ENCODE measurements at places on chromosomes 12 and 14.
A peak's percentile ranks its signal among the peaks of the same experiment; 100 is the strongest.

GRCh38 chr14:101128478-101129321 is 225.2 kb upstream of the RTL1 start:
- no peak for DNase-seq

DNA sequence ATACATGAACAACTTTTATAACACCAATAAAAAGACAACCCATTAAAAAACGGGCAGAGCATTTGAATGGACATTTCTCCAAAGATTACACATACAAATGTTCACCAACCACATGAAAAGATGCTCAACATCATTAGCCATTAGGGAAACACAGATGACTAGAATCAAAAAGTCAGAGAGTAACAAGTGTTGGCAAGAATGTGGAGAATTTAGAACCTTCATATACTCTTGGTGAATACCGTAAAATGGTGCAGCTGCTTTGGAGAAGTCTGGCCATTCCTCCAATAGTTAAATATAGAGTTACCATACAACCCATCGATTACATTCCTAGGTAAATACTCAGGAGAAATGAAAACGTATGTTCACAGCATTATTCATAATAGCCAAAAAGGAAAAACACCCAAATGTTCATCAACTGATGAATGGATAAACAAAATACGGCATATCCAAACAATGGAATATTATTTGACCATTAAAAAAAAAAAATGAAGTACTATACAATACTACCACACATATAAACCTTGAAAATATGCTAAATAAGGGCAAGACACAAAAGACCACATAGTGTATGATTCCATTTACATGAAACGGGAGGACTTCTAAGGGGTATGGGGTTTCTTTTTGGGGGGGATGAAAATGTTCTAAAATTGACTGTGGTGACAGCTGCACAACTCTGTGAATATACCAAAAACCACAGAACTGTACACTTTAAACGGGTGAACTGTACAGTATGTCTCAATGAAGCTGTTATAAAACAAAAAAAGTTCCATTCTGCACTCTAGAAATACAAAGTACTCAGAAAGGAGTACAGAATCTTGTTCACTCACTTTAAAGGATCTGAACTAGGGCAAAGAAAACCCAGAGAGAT is 3.2 kb downstream of the CORO1C start:
- DNase-seq: no peak

DNA sequence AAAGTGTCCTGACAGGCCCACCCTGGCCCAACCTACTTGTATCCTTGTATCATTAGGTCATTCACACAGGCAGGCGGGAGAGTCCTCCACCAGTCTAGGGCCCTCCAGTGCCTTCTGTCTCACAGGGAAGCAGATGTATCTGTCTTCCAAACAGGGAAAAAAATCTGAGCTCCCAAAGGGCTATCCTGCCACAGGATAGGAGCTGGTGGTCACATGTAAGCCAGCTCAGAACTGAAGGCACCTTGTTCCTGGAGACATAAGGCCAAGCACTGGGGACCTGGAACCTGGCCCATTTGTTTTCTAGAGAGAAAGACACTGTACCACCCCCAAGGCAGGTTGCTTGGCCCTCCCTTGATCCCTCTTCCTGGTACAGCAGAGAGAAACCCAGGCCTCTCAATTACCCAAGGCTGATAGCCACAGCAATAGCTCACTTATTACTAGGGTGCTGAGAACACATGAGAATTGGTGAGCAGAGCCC is 19.4 kb upstream of the PLEKHH1 start:
- DNase-seq: no peak

- no peak for DNase-seq
These were observed 288.0 kb downstream of the ERC1 start for GRCh38 chr12:1279050-1279449.

- DNase-seq: no peak
These were observed 65.0 kb upstream of the SINHCAF start for GRCh38 chr12:31390991-31391390.

GRCh38 chr14:101991352-101991751 is 27.0 kb downstream of the DYNC1H1 start:
- DNase-seq: no peak

DNA sequence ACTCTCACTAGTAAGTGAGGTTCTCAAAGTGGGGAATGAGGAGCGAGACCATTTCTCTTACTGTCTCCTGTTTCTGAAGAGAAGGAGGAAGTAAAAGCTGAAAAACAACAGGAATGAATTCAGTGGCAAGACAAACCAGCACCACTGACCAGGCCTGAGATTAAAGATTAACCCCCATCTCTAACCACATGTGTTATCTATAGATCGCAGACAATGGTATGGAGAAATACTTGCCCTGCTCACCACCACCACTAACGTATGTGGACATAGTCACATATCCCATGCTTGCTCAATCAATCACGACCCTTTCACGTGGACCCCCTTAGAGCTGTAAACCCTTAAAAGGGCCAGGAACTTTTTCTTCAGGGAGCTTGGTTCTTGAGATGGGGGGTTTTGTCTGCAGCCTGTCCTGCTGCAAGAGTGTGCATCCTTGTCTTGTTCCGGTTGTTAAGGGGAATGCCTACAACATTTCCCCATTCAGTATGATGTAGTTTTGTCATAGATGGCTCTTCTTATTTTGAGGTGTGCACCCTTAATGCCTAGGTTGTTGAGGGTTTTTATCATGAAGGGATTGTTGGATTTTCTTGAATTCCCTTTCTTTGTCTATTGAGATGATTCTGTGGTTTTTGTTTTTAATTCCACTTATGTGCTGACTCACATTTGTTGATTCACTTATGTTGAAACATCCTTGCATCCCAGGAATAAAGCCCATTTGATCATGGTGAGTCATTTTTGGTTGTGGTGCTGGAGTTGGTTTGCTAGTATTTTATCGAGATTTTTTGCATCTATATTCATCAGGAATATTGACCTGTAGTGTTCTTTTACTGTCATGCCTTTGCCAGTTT is 698.8 kb upstream of the LMO3 start:
- no peak for DNase-seq

- no peak for DNase-seq
These were observed 74.2 kb upstream of the PYGL start for GRCh38 chr14:51018521-51018920.

DNA sequence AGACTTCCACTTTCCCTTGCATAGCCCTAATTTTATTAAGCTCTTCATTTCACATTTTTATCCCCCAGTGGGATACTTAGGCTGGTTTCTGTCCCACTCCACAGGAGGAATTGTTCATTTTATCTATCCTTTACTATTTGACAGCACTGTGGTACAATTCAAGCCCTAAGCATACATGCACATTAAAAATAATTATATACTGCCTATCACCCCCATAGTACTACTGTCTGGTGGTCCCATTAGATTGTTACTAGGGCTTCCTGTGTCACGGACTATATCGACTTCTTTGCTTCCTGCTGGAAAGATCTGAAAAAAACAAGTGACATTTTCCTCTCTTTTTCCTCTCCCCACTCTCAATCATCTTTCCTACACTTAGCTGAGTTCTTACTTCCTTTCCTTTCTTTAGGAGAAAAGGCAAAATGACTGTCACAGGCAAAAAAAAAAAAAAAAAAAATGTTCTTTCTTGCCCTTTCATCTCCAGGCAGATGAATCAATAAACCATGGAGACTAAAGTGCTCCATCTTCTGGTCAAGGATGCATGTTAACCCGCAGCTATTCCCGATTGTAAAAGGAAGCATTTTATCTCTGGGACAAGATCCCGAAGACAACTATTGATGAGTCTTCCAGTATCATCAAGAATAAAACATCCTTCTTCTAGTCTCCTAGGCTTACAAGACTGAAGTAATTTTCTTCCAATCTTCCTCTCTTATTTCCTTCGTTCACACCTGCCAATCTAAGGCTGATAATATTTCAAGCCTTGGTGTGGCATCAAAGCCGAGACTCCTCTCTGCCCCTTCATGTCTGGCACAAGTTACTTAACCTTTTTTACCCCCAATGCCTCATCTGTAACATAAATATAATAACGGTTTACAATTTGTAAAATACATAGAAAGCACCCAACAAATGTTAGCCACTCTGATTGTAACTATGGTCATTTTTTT is 94.4 kb upstream of the PLEKHG7 start:
- DNase-seq: no peak

DNA sequence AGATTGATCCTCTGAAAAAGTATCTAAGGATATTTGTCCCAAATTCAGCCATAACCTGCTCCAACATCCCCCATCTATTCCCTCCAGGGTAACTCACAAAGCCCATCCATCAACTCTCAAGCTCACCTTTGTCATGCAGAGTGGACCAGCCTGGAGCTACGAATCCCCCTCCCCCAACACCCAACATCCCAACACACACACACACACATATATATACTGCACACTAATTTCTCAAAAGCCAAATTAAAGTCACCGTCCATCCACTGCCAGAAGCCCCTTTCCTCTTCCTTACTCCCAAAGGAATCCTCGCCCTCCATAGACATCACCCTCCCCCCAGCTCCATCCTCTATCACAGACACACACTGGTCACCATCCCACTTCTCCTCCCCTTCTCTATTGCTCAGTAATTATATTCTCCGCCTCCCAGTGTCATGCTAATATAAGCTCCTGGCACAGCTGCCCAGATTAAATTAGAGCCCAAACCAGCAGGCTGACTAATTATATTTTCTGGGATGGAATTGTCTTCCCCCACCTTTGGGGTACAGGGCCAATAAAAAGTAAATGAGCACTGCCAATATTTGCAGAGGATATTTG is 13.5 kb upstream of the TESPA1 start:
- no peak for DNase-seq

DNA sequence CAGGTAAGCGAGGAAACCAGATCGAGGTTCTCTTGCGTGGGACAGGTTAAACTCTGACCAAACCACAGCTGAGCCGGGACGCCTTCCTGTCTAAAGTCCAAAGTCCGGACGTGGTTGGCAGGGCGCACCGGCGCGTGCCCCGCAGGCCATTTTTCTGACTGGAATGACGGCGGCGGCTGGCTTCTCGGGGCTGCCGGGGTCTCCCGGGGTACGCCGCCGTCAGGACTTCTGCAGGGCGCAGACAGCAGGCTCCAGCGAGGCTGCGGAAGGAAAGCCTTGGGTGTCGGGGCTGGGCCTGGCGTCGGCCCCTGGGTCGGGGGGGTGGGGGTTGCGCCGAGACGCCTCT is 32.8 kb downstream of the MIA2 start:
- no peak for DNase-seq

DNA sequence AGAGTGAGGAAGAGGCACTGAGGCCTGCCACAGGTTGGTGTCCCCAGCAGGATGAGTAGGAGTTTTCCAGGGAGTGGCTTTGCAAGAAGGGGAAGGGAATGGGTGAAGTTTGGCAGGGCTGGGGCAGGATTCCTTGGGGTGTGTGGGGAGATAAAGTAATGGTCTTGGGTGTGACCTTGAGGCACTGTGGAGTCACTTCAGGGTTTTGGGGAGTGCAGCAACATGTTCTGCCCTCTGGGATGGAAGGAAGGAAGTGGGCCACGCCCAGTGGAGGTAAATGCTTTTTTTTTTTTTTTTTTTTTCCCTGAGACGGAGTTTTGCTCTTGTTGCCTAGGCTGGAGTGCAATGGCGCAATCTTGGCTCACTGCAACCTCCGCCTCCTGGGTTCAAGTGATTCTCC is 108.9 kb downstream of the ADCK1 start:
- DNase-seq: no peak

- DNase-seq: peak; percentile 43
These were observed 792 bp upstream of the SLC38A1 start for GRCh38 chr12:46269429-46270241.

DNA sequence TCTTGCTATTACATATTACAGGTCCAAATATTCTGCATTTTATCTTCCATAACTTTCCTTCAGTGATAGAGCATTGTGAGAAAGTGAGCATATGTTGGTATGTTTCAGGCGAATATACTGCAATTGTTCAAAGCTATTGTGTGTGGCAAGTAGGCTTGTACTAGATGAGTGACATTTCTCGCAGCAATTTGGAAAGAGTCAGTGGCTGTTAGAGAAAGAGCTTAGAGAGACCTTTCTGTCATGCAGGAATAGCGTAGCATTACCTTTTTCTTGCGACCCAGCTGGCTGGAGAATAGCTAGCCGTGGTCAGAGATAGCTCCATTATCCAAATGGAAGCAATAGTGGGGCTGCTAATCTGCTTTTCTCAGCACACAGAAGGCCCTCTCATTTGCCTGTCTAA is 678.5 kb upstream of the FOXG1 start:
- DNase-seq: no peak

DNA sequence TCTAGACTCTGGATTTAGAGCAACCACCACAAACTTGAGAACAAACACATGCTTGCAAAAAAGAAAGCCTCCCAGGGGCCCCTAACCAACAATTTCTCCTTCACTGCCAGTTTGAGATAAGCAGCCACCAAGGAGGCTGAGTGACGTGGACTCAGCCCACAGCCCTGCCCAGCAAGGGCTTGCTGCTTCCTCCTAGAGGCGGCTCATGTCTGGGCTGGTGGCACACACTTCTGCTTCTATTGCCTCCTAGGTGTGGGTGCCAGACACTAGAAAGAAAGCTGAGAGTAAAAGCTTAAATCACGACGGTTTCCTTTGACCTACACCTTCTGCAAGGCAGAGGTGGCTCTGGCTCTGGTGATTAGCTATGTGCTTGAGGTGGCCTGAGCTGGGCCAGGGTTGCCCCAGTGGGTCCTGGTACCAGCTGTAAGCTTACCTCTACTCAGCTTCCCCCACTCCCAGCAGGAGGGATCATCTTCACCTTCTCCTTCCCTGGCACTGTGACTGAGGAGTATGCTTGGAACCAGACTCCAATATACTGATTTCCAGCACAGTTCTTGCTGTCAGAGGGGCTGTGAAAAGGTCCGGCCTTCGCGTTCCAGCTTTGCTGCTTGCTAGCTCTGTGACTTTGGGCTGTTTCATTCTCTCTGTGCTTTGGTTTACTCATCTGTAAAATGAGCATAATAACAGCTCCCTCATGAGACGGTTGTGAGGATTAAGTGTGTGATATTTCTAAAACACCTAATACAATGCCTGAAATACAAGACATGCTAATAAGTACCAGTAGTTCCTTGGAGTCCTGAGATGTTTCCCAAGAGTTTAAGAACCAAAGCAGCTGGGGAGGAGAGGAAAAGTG is 89.7 kb upstream of the PARP11 start:
- DNase-seq: peak; percentile 48

DNA sequence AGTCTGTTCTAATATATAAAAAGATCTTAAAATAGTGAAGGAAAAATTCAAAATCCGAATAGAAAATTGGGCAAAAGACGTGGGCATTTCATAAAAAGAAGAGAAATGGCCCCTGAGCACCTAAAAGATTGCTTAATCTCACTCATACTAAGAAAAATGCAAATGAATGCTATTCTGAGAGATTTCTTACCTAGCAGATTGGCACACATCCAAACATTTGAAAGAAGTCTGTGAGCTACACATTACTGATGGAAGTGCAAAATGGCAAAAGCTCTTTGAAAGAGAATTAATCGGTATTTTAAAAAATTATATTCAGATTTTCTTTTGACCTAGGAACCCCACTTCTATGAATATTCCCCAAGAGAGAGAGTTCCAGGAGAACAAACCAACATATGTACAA is 280.4 kb upstream of the GARIN6 start:
- no peak for DNase-seq

All from stimulated activated CD8-positive, alpha-beta memory T cell treated with anti-CD3 and anti-CD28 coated beads, Interleukin-2, amount 100 ng/mL, for 1 hour (primary cell).